ENCODE measurements at places on chromosomes 7 and 10.

DNA sequence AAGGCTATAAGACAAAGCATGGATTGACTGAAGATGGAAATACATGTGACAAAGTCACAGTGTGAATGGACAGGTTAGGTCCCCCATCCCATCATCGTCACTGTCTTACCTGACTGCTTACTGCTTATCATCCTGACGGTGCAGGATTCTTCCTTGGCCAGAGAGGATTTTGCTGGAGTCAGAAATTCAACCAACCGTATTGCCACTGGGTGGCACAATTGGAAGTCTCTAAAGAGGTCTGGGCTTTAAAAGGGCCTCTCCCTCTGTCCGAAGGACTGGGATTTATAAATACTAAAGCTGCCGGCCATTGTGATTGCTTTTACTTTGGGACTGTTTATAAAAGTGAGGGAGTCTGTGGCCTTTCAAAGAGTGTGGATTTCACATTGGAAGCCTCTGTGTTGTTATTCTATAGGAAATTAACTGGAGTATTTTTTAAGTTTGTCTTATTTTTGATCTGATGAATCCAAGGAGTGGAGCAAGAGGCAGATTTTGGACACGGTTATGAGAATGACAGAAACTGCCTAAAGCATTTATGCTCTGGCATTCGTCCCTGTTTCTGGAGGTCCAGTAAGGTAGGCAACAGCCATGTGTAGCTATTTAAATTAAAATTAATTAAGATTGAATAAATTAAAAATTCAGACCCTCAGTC is 113.3 kb upstream of the CREB5 start:
- no peak for DNase-seq

- DNase-seq = no peak
Measured at GRCh38 chr7:31564661-31565060, 50.8 kb downstream of the ITPRID1 start.

DNA sequence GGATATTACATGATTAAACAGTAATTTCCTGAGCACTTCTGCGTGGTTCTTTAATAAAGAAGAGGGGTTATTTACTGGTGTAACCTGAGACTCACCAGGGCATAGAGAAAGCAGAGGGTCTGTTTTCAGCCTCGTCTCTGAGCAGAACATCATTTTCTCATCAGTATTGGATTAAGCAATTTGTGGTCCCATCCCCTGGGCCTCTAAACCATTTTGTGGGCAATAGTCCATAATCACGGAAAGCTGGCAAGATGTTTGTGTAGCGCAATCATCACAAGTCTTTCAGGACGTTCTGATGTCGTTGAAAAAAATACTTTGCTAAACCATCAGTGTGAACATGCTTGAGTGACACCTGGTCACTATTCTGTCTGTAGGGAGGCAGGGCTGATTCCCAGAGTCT is 37.1 kb upstream of the SEC61G start:
- DNase-seq = no peak

GRCh38 chr7:1886361-1887064 is 216.4 kb downstream of the ELFN1 start:
- no peak for DNase-seq

DNA sequence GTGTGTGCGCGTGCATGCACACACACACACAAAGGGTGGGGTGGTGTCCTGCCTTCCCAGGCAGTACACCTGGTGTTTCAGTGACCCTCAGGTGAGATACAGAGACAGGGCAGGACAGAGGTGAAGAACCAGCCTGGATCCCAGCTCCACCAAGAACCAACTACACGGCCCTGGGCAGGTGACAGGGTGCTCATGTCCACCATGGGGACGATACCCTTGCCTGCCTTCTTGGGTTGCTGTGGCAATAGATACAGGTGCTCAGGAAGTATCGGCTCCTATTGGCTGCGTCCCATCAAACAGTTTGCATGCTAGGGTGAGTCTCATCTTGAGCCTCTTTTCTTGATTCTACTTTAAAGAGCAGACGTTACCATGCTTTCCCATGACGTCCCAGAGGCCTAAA is 33.7 kb upstream of the CXCL12 start:
- DNase-seq = no peak

DNA sequence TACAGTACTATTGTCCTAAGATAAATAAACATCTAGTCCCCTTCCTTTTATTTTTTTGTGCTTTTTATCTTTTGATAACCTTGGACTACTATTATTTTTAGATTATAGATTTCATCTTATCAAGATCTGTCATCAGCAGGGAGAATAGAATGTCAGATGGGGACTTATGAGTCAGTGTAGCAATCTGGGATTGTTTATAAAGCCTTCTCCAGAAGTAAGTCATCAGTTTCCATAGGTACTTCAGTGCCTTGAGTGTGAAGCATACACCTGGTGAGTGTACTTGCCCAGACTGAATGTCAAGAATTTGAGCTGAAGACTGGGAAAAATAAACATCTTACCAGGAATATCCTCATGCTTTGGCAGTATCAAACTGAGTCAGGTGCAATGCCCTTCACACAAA is 2.1 kb downstream of the CASD1 start:
- DNase-seq = no peak
